Large intestine (tissue), 12 donors: ENCODE measurements at places on chromosomes 4 and X. TPM values are rescaled to one million over a fixed set of nuclear protein-coding genes. Genes with fewer than 3 reads are reported as not detected.

ANAPC10 gene
- polyA plus RNA-seq: 18.7 TPM

VCX3A gene
- 0.10 TPM for polyA plus RNA-seq

GRCh38 chr4:25951390-25951952 is 37.5 kb downstream of the SMIM20 start:
- H3K27me3 ChIP-seq: no peaks in the 10 kb centered on the region
- DNase-seq: no peak

- H3K36me3 ChIP-seq: no peaks in the 10 kb centered on the region
- H3K4me3 ChIP-seq: peak overlapping the region; percentile 74
- DNase-seq: peak; percentile 80
Observed at GRCh38 chrX:45851434-45851991, 650.8 kb upstream of the DIPK2B start.

GRCh38 chr4:179626687-179627086 is 2184.4 kb upstream of the AGA start:
- no peaks in the 10 kb centered on the region for H3K27me3 ChIP-seq
- H3K4me3 ChIP-seq: no peak overlapping the region
- H3K27ac ChIP-seq: no peak overlapping the region
- no peaks in the 10 kb centered on the region for H3K4me1 ChIP-seq
- H3K36me3 ChIP-seq: no peaks in the 10 kb centered on the region
